IPS-NIHi11 (cell line): ENCODE measurements at places on chromosomes 4 and X.

DNA sequence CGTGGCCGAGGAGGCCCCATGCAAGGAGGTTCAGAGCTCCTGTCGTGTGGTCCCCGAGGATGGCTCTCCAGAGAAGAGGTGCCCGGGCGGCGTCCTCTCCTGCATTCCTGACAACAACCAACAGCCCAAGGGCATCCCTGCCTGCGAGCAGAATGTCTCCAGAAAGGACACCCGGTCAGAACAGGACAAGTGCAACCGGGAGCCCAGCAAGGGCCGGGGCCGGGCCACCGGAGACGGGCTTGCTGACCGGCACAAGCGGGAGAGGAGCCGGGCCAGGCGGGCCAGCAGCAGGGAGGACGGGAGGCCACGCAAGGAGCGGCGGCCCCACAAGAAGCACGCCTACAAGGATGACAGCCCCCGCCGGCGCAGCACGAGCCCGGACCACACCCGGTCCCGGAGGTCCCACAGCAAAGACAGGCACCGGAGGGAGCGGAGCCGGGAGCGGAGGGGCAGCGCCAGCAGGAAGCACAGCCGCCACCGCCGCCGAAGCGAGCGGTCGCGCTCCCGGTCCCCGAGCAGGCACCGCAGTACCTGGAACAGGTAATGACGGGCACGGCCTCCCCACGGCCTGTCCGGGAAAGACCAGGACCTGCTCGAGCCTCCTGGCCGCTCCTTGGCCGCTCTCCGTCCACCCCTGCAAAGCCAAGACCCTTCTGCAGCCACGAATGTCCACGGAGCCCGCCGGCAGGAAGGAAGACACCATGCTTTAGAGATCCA lies 9.8 kb downstream of the AKAP17A start:
- no peak for DNase-seq

- no peak for DNase-seq
Measured at GRCh38 chr4:121270389-121270788, 106.3 kb upstream of the TNIP3 start.

DNA sequence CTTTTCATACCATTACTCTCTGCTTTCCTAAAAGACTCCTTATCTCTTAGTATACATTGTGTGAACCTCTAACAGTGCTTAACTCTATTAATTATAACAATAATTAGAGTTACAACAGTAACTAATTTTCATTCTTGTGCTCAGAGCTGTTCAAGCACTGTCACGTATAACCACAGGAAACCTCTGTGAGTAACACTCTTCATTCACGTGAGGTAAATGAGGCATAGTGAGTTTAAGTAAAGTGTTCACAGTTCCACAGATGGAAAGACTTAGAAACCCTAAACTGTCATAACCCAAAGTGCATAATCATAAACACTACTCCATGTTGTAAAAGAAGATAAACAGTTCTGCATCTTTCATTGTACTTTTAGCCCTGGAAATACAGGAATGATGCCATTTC lies 222.4 kb downstream of the CCSER1 start:
- DNase-seq = no peak

GRCh38 chr4:109939190-109939589 lies 26.5 kb downstream of the EGF start:
- no peak for DNase-seq

GRCh38 chrX:116379854-116380253 lies 56.6 kb upstream of the SLC6A14 start:
- no peak for DNase-seq

GRCh38 chr4:47837908-47838294 lies at the start of gene CORIN:
TSS of gene CORIN (minus strand) at chr4:47838067. CDS start at chr4:47837949, 118 bp downstream.
- no peak for DNase-seq
